ENCODE measurements at places on chromosomes 12 and 14.

DNA sequence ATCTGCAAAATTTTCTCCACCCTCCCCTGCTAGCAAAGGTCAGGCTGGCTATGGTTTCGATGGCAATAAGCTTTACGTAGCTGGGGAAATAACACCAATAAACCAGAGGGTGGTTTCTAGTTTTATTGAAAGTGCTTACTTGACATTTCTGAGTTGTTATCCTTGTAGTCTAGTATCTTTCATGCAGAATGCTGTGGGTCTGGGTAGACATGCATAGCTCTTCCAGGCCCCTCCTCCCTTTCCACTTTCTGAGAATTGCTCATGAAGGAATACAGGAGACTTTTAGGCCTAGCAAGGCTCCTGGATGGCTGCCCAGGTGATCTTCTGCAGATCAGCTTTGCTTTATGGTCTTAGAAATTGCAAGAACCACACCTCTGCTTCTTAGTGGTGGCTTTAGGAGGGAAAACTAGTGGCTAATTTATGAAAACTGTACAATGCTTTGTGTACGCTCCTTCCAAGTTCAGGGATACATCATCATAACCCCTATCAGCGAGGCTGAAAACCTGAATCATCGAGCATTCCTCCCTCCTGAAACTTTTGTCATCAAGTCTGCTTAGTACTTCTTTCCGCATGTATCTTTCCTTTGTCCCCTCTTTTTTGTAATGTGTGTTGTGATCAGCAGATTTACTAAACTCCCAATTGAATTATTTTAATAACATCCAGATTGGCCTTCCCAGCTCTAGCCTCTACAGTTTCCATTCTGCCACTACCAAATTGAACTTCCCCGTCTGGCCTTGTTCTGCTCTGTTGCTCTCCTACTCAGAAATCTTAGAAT lies 473.0 kb downstream of the RAD51B start:
- DNase-seq, result no peak

- no peak for DNase-seq
Observed at GRCh38 chr12:131513606-131514005, 197.3 kb upstream of the SFSWAP start.

- DNase-seq, result no peak
Observed at GRCh38 chr12:75709503-75709902, 198.1 kb upstream of the KRR1 start.

GRCh38 chr14:22597265-22597664 lies 835 bp upstream of the ABHD4 start:
- DNase-seq, result no peak

- DNase-seq, result no peak
Observed at GRCh38 chr14:74754157-74754556, 9.0 kb upstream of the YLPM1 start.

DNA sequence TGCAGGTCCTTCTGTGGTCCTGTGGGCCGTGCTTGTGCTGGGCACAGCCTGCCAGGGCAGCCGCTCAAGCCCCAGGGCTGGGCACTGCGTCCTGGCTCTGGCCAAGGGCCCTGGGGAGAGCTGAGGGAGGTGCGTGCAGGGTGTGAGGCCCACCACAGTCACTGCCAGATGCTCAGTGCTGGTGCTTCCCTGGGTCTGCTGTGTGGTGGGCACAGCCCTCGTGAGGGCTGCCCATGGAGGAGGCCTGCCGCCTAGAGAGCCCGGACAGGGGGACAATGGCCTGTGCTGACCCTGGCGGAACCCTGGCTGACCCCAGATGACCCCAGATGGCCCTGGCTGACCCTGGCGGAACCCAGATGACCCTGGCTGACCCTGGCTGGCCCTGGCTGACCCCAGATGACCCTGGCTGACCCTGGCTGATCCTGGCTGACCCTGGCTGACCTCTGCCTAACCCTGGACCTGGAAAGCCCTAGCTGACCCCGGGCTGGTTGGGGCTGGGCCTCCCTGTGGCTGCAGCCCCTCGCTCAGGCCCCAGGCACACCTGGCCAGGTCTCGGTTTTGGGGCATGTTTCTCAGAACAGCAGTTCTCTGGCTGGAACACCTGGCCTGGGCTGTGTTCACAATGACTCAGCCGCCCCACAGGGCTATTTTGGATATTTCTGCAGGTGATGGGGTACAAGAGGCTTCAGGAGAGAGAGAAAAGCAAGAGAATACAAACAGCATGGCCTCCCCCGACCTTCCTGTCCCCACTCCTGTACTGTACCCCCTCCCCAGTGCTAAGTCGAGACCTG lies 55.4 kb downstream of the TMEM121 start:
- no peak for DNase-seq

Data from CD4-positive, alpha-beta T cell (primary cell).